ENCODE measurements at places on chromosomes 5 and 9. TPM values are rescaled to one million over a fixed set of nuclear protein-coding genes. Genes with fewer than 3 reads are reported as not detected.
A peak's percentile ranks its signal among the peaks of the same experiment; 100 is the strongest.

PRPF4 gene
- 14.7 TPM for total RNA-seq

NTRK2 gene
- 2.4 TPM for total RNA-seq

DNA sequence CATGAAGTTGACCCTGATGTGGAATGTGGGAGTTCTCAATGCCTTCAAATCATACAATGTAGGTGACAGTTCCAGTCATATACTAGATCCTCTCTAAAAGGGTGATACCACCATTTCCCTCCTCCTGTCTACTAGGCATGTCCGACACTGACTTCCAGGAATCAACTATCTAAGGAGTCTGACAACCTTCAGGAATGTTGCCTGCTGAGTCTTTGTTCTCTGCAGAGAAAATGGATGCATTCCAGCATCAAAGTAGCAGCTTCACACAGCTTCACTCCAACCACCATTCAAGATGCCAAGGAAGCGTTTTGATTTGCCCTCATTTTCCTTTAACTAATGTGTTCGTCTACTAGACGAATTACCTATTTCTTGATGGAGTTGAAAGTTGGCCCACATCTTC is 530.2 kb downstream of the EBF1 start:
- no peak overlapping the region for H3K4me3 ChIP-seq
- H3K36me3 ChIP-seq: no peaks in the 10 kb centered on the region
- H3K27ac ChIP-seq: no peak overlapping the region
- no peak for DNase-seq
- no peaks in the 10 kb centered on the region for H3K27me3 ChIP-seq
- no peaks in the 10 kb centered on the region for H3K4me1 ChIP-seq

DNA sequence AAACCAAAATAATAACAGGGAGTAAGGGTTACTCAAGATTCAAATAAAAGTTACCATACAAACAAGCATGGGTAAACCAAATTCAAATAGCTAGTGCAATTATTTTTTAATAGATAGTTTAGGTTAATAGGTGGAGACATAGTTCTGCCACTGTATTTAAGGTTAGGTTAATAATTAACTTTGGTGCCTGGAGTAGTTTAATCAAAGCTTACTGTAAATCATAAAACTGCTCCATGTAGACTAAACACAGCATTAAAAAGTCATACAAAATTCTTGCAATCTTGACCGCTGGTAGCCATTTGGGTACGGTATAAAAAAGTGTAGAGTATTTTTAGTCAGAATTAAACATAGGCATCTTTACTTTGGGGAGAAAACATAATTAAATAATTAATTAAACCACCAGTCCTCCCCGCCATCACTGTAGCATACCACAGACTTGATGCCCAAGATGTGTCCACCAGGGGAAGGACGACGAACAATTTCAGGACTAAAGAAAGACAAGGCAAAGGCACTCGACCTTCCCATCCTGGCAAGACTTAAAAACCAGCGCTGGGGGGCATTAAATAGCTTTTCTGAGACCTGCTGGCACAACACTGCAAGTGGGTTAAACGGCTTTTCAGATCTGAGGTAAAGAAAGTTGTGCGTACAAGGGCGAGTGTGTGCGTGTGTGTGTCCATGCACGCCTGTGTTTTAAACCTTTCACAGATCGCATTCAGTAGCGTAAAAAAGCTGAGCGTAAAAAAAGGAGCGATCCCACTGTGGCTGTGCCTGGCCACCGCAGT is 2.9 kb downstream of the SEMA6A start:
- no peaks in the 10 kb centered on the region for H3K27me3 ChIP-seq
- no peaks in the 10 kb centered on the region for H3K36me3 ChIP-seq
- H3K4me1 ChIP-seq: peaks cover 27% of the 10 kb centered on the region
- peak overlapping the region; percentile 38 for H3K27ac ChIP-seq
- no peak for DNase-seq

- DNase-seq: no peak
- H3K27me3 ChIP-seq: no peaks in the 10 kb centered on the region
- no peak overlapping the region for H3K27ac ChIP-seq
- peaks cover 32% of the 10 kb centered on the region for H3K36me3 ChIP-seq
Measured at GRCh38 chr9:33374190-33374589, 28.2 kb downstream of the AQP7 start.

GRCh38 chr9:109176386-109176785 is 9.3 kb upstream of the FRRS1L start:
- no peak overlapping the region for H3K4me3 ChIP-seq
- no peak for DNase-seq
- no peaks in the 10 kb centered on the region for H3K36me3 ChIP-seq
- H3K4me1 ChIP-seq: no peaks in the 10 kb centered on the region

GRCh38 chr9:19496321-19497050 is 87.7 kb downstream of the ACER2 start:
- no peaks in the 10 kb centered on the region for H3K4me1 ChIP-seq
- H3K27me3 ChIP-seq: no peaks in the 10 kb centered on the region
- DNase-seq: no peak
- H3K27ac ChIP-seq: no peak overlapping the region
- no peak overlapping the region for H3K4me3 ChIP-seq
- no peaks in the 10 kb centered on the region for H3K36me3 ChIP-seq

DNA sequence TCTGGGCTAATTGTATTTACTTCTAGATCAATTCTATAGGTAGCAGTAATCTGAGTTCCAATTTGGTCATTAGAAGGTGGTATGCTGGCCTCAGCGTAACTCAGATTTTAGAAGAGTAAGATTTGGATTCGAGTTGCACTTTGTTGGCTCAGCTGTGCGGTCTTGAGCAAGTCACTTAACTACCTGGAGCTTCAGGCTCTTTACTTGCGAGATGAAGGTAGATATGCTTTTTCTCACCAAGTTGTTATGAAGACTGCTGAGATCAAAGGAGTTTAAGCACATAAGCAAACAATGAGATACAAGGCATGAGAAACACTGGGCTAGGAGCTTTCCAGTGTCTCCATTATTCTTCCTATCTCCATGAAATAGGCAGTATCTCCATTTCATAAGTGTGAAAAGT is 133.8 kb upstream of the RANBP3L start:
- no peak overlapping the region for H3K27ac ChIP-seq
- no peak overlapping the region for H3K4me3 ChIP-seq
- DNase-seq: no peak
- H3K27me3 ChIP-seq: no peaks in the 10 kb centered on the region
- H3K36me3 ChIP-seq: no peaks in the 10 kb centered on the region
- H3K4me1 ChIP-seq: no peaks in the 10 kb centered on the region

- no peaks in the 10 kb centered on the region for H3K36me3 ChIP-seq
- DNase-seq: no peak
- no peak overlapping the region for H3K27ac ChIP-seq
- peaks cover 12% of the 10 kb centered on the region for H3K27me3 ChIP-seq
Measured at GRCh38 chr5:174626369-174626920, 97.9 kb upstream of the MSX2 start.

- H3K4me1 ChIP-seq: no peaks in the 10 kb centered on the region
- H3K27ac ChIP-seq: no peak overlapping the region
- no peak for DNase-seq
- no peaks in the 10 kb centered on the region for H3K27me3 ChIP-seq
Measured at GRCh38 chr9:18385696-18386490, 88.1 kb upstream of the ADAMTSL1 start.

DNA sequence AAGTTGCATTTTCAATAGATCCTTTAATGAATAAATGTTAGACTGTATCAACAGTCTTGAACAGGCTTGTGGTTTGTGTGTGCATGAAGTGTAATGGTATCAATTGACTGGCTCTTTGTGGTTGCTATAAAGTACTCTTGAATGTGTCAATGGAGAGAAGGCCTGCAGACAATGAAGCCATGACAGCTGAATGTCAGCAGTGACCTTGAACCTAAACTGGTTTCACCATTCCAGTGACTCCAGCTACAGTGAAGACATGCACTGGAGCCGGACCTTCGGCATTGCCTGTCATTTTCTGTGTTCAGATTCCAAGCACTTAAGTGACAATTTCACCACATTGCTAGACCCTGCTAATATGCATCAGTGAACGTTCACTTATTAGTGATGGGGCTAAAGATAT is 276.0 kb upstream of the TMEM161B start:
- H3K4me3 ChIP-seq: no peak overlapping the region
- no peak overlapping the region for H3K27ac ChIP-seq

- no peak overlapping the region for H3K4me3 ChIP-seq
- no peaks in the 10 kb centered on the region for H3K27me3 ChIP-seq
- no peak overlapping the region for H3K27ac ChIP-seq
Measured at GRCh38 chr5:95946451-95946850, 15.2 kb downstream of the ELL2 start.

GRCh38 chr5:120769312-120769872 is 305.3 kb downstream of the PRR16 start:
- no peak overlapping the region for H3K27ac ChIP-seq
- no peak overlapping the region for H3K4me3 ChIP-seq
- no peak for DNase-seq
- no peaks in the 10 kb centered on the region for H3K27me3 ChIP-seq

- H3K4me3 ChIP-seq: no peak overlapping the region
- no peaks in the 10 kb centered on the region for H3K4me1 ChIP-seq
- no peak overlapping the region for H3K27ac ChIP-seq
- H3K36me3 ChIP-seq: no peaks in the 10 kb centered on the region
- H3K27me3 ChIP-seq: no peaks in the 10 kb centered on the region
Measured at GRCh38 chr5:15598294-15598902, 98.4 kb downstream of the FBXL7 start.

DNA sequence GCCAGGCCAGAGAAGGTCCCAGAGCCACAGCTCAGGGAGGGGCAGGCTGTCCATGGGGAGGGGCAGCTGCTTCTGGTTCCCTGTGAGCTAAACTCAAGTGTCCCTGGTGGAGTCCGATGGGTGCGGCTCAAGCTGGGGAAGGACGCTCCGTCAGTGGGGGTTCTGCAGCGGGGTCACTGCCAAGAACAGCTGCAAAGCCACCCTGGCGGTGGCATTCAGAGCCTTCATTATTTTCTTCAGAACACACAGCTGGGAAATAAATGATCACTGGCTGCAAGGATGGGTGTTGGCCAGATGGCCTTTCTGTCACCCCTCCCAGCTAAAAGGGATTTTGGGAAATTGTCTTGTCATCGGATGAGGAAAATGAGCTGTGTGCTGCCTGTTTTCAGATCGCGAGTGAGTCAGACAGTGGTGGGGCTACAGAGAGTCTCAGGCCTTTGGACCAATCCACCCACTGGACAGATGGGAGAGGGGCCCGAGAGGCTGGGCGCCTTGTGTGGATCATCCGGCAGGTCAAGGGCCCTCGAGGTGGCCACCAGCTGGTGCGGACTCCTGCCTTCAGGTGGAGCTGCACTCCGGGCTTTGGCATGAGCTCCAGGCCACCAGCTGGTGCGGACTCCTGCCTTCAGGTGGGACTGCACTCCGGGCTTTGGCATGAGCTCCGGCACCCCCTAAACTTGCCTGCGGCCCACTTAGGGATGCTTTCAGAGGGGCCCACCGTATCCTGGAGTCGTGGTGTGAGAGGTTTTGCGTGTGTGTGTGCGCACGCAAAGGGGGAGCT is 17.9 kb upstream of the GFPT2 start:
- no peaks in the 10 kb centered on the region for H3K36me3 ChIP-seq
- no peaks in the 10 kb centered on the region for H3K4me1 ChIP-seq
- no peak overlapping the region for H3K4me3 ChIP-seq
- no peak for DNase-seq

DNA sequence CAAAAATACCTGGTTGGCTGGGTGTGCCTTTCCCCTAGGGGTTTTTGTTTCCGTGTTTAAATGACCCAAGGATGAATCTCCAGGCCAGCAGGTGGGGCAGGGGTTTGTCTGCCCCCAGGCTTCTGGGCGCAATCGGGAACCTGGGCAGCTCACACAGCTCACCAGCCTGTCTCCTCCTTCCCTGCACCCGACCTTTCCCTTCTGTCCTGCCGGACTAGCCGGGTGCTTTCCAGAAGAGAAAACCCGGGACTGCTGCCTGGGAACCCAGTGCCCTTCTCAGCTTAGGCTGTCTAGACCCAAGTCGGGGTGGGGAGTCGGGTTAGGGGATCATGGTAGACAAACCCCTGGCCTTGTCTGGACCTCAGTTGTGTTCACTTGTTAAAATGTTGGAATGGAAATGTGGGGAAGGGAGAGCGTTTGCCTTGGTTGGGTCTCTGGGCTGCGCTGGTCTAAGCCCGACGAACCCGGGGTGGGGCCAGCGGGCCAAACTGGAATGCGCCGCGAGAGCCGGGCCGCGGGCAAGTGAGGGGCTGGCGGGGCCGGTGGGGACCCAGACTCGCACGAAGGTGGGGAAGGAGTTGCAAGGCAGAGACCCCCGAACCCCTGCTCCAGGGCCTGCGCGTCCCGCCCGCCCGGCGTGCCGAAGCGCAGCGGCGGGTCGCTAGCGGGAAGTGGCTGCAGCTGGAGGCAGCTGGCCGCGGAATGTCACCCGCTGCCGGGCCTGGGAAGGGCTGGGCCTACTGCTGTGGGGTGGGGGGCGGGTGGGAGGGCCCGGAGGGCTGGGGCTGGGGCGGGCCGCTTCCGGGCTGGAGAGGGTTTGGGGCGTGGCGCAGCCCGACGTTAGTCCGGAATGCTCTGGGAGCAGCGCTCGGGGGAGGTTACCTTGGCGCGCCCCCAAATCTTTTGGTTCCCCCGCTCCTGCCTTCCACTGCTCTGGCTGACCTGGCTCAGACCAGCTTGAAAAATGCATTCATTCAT is 84.6 kb downstream of the DAB2IP start:
- DNase-seq: peak; percentile 85
- peak overlapping the region; percentile 57 for H3K4me3 ChIP-seq
- H3K27ac ChIP-seq: peak overlapping the region; percentile 86
- no peaks in the 10 kb centered on the region for H3K36me3 ChIP-seq
- H3K27me3 ChIP-seq: no peaks in the 10 kb centered on the region
- H3K4me1 ChIP-seq: peaks cover 88% of the 10 kb centered on the region

GRCh38 chr9:4769321-4770080 is 23.2 kb upstream of the RCL1 start:
- no peaks in the 10 kb centered on the region for H3K27me3 ChIP-seq
- H3K36me3 ChIP-seq: no peaks in the 10 kb centered on the region
- H3K4me1 ChIP-seq: peaks cover 5% of the 10 kb centered on the region
- H3K4me3 ChIP-seq: no peak overlapping the region
- no peak for DNase-seq

- H3K27me3 ChIP-seq: no peaks in the 10 kb centered on the region
- no peaks in the 10 kb centered on the region for H3K36me3 ChIP-seq
- no peak overlapping the region for H3K4me3 ChIP-seq
- no peak overlapping the region for H3K27ac ChIP-seq
- DNase-seq: no peak
- H3K4me1 ChIP-seq: no peaks in the 10 kb centered on the region
Measured at GRCh38 chr5:31107091-31107518, 86.4 kb upstream of the CDH6 start.

- H3K4me3 ChIP-seq: no peak overlapping the region
- H3K27ac ChIP-seq: no peak overlapping the region
- no peaks in the 10 kb centered on the region for H3K27me3 ChIP-seq
- H3K36me3 ChIP-seq: no peaks in the 10 kb centered on the region
Measured at GRCh38 chr9:2608276-2608675, 13.3 kb upstream of the VLDLR start.
